ENCODE measurements at places on chromosomes 5 and 9.

DNA sequence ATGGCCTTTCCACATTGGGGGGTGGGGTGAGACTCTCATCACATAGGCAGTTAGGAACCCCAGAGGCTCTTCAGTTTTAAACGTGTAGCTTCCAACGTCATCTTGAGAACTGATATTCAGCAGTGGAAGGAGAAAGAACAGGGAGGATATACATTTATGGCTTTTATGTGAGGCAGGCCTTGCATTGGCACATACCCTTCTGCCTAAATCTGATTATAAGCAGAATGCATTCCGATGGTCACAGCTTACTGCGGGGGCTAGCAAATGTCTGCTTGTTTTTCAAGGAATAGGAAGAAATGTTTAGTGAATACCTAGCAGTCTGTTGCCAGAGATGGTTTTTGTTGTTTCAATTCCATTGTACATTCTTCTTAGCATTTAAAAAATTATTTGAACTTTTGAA lies 98.9 kb upstream of the DHFR start:
- DNase-seq = no peak

DNA sequence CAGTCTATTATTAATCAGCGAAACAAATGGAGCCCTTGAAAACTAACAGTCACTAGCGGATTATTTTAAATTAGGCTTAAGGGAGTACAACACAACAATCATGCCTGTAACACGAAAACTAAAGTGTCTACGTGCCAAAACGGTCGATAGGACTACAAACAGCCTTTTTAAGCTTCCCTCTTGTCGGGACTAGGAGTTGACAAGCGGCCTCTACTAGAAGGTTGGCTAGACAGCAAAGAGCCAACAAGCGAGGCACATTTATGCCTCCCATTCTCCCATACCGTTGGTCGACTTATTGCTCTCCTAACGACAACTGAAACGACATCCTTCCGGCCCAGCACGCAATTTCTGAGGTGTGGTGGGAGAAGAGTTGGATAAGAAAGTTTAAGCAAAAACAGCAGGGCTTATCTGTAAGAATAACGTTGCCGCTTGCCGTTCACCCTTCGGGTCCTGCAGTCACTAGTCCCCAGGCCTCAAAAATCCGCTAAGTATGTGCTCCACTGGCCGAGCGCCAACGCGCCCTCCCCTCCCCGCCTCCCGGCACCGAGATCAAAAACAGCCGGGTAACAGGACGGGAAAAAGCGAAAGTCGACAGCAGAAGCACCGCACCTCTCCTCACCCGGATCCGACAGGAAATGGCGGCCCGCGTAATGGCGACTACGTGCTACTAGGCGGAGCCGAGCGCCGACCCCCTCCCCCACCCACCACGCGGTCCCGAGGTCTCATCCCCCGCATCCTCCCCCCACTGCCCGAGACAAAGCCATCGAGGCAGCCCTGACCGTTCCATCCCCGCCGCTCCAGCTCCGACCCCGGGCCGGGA lies 813 bp downstream of the HNRNPK start:
- DNase-seq = peak; percentile 87

GRCh38 chr5:41048986-41049385 lies 22.2 kb downstream of the MROH2B start:
- DNase-seq = no peak

- no peak for DNase-seq
Observed at GRCh38 chr5:64794053-64794770, 25.5 kb downstream of the CWC27 start.

DNA sequence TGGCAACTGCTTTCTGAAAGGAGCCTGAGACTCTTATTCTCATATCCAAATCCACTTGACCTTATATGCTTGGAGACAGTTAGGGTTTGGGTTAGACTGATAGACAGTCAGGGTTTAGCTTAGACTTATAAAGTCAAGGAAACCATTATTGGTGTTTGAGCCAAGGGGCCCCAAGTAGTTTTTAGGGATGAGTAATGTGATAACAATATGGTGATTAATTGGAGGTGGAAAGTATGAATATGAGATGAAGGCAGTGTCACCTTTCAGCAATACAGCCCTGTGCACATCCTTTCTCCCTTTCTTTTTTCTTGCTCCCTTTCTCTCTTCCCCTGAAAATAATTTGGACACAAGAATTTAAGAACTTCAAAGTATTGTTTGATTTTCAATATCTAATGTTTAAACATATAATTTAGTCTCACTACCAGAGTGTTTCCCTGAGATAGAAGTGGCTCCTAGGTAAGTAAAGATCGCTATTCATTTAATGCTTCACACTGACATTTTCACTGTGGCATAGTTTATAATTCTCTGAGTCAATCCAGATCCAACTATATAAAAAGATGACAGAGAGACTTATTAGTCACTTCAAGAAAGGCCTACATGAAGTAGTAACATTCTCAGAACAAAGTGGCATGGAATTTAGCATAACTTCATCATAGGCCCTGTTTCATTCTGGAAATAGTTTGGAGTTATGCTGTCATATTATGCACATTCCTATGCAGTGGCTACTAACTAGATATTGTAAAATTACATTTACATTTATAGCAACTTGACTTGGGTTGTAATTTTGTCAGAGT lies 200.8 kb downstream of the CHSY3 start:
- no peak for DNase-seq

DNA sequence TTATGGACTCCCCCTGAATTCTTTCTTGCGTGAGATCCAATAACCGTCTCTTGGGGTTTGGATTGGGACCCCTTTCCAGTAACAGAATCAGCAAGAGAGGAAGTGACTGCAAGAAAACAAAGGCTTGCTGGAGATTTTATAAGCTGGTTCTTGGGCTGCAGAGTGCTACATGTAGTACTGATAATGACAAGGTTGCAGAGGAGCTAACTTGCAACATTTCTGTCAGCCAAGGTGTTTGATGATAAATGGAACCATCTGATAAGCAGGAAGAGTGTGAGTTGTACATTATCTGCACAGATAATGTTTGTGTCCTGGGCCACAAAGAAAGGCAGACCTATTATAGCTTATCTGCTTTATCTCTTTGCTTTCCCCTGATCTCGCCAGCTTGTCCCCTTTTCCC lies 37.1 kb downstream of the DNAJB5 start:
- no peak for DNase-seq

DNA sequence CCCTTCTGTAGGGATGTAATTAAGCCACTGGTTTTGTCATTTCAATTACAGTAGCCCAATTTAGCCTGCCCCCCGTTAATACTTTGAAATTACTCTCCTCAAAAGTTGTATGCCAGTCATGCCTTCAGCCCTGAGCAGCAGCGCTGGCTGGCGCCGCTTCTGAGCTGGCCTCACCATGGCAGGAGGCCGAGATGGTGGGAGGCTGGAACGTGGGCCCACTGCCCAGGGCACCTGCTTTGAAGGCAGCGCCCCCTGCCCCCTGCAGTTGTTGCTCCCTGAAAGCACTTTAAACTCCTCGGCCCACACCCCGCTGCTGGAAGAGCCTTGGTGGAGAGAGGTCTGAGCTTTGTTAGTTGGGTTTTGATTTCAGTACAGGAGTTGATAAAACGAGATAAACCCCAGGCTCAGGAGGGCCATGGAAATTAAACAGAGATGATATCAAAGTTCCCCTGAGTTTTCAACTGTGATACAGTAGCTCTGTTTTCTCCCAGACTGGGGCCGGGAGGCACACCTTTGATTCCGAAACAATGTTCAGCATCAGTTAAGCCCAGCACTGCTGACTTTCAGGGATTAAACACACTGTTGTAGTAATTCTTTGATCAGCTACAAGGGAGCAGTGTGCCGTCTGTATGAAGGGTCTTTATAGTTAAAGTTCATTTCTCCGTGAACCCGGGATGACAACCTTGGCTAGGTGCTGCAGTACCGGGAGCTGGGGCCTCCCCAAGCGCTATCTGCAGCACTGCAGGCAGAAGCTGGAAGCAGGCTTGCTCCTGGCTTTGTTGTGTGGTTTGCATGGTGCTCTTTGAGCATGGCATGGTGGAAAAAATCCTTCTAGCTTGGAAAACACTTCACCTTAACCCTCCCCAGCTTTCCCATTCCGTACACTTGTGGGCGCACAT lies 9.5 kb downstream of the MVB12B start:
- no peak for DNase-seq

GRCh38 chr5:136191304-136192014 lies 1.5 kb downstream of the SMIM32 start:
- DNase-seq = no peak

- no peak for DNase-seq
Observed at GRCh38 chr5:37208883-37209797, 40.0 kb downstream of the CPLANE1 start.

DNA sequence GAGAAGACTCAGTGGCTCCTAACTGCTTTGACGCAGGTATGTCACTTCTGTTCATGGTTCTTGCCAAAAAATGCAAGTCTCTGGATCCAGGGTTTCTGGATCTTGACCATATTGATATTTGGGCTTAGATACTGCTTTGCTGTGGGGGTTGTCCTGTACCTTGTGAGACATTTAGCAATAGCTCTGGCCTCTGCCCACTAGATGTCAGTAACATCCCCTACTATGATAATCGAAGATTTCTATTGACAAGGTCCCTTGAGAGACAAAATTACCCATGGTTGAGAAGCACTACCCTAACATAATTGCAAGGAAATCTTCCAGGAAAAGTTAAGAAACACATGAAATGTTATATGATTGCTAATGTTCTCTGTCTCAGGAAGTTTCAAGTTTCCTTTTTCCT lies 285.4 kb downstream of the TMEM232 start:
- DNase-seq = peak; percentile 35

- DNase-seq = no peak
Observed at GRCh38 chr9:121735793-121736770, 84.6 kb downstream of the DAB2IP start.

GRCh38 chr5:169993485-169993790 lies 13.1 kb upstream of the INSYN2B start:
- DNase-seq = no peak

GRCh38 chr5:150781706-150782614 lies 3.4 kb downstream of the SMIM3 start:
- DNase-seq = no peak

GRCh38 chr5:58855851-58856739 lies 273.2 kb downstream of the RAB3C start:
- DNase-seq = no peak

DNA sequence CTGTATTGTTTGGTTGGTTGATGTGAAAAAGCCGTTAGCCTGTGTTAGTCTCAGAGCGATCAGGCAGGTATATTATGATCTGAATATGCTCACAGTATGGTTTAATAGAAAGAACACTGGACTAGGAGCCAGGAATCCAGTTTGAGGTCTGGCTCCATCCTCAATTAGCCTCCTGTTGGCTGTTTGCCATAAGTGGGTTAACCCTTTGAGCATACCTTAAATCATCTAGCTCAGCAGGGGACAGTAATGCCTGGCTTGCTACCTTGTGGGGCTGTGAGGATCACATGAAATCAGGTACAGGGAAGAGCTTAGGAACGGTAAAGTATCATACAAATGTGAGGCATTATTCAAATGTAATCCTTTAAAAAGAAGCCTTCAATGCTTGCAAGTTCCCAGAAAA lies 104.7 kb downstream of the CMYA5 start:
- DNase-seq = no peak

DNA sequence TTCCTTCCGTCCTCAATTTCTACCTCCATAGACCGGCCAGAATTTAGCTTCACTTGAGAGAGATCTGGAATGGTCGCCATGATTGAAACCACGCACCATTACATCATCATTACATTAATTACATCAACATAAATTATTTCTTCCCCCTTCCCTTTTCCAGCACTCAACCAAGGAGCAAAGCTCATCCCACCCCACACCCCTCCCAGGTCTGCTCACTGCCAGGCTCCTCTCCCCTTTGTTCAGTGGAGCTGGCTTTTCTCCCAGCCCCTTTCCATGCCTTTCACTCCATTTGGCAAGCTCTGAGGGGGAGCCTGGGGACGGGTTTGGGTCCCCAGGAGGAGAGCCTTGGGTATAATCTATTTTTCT lies 8.4 kb downstream of the RACK1 start:
- no peak for DNase-seq

DNA sequence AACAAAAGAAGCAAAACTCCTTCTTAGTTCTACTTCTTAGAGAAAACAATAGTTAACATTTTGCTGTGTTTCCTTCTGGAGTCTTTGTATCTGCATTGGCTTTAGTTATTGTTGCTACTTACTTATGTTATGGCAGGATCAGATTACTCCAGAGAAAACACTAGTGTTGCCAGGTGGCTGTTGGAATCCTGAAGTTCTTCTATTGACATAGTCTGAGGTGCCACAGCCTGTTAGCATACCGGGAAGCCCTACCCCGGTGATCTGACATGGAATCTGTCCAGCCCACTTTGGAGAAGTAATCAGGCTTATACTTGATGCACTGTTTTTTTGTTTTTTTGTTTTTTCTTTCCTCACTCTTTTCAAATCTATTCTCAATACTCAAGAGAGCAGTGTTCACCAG lies 68.5 kb upstream of the CEP78 start:
- DNase-seq = no peak

DNA sequence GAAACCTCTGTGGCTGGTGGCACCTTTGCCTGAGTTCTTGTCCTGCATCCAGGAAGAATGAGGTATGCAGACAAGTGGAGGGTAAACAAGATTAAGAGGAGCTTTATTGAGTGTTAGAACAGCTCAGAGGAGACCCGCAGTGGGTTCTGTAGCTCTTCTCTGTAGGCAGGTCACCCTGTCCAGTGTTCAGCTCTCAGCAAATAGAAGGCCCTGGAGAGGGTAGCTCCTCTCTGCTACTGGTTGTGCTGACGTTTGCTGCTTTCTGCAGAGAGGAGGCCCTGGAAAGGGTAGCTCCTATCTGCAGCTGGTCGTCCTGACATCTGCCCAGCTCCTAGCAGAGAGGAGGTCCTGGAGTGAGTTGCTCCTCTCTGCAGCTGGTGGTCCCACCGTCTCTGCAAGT lies 96.8 kb upstream of the CCDC112 start:
- no peak for DNase-seq

GRCh38 chr9:69009708-69010107 lies 4.2 kb downstream of the PRKACG start:
- no peak for DNase-seq

GRCh38 chr5:20340126-20340525 lies 352.1 kb upstream of the CDH18 start:
- peak; percentile 4 for DNase-seq

DNA sequence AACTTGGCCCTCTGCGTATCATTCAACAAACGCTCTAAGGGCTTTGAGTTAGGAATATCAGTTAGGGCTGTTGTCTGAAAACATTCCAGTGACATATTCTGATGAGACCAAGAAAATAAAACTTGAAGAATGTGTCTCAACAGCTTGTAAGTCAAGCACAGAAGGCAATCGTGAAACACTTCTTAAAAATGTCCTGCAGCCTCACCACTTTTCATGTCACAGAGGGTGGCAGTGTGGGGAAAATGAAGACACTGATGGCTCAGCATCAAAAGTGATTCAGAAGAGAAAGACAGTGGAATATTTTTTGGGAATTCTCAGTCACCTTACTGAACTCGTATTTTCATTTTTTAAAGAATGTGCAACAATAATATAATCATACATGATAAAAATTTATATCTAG lies 247.3 kb downstream of the CTNND2 start:
- no peak for DNase-seq

Data from RPMI8226 (cell line).